ENCODE measurements at places on chromosomes 1 and 21. TPM values are rescaled to one million over a fixed set of nuclear protein-coding genes. Genes with fewer than 3 reads are reported as not detected.

The NCAM2 gene
- total RNA-seq: not detected

GRCh38 chr1:216248628-216249027, 174.6 kb downstream of the USH2A start:
- no peak for DNase-seq

GRCh38 chr1:228333739-228334115, 72.9 kb downstream of the TRIM11 start:
- DNase-seq: no peak

- DNase-seq: no peak
These were observed 10.4 kb upstream of the MRPL9 start for GRCh38 chr1:151773702-151774101.

DNA sequence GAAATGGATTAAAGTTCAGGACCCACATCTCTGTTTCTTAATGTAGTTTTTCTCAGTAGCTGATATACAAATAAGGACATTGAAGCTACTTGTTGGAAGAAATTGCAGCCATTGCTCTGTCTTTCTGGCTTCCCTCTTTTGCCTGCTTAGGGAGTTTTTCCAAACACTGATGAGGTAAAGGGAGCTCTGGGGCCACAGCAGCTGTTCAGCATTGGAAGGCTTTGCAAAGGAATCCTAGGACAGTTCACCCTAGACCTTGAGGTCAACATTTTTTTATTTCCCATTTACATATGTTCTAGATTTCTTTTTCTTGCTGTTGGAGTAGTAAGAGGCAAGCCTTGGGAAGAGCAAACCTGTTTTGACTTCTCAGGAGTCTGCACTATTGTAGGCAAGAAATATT, 126.9 kb upstream of the PLPPR5 start:
- no peak for DNase-seq

The NAXE gene
- total RNA-seq: 54.2 TPM

DNA sequence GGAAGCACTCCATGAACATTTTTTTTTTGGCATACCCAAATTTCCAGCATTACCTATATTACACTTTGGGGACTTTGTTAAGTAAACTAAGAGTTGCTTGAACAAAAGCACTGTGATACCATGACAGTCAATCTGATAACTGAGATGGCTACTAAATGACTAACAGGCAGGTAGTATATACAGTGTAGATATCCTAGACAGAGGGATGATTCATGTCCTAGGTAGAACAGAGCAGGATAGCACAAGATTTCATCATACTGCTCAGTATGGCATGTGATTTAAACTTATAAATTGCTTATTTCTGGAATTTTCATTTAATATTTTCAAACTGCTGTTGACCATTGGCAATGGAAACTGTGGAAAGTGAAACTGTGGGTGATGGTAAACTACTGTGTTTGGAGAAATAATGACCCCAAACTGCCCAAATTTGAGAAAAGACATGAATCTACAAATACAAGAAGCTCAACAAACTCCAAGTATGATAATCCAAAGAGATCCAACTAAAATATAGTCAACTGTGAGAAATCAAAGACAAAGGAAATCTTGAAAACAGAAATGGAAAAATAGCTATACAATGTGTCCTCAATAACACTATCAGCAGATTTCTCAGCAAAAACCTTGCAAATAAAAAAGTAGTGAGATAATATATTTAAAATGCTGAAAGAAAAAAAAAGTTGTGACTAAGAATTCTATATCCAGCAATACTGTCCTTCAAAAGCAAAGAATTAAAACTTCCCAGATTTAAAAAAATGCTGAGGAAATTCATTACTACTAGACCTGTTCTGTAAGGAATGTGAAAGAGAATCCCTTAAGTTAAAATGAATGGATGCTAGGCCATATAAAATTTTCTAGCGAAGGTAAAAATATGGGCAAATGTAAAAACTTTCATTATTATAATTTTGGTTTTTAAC, 410.4 kb downstream of the DUSP10 start:
- no peak for DNase-seq

- no peak for DNase-seq
These were observed 34.4 kb downstream of the INKA2 start for GRCh38 chr1:111704776-111705175.

- DNase-seq: no peak
These were observed 3.1 kb downstream of the NUAK2 start for GRCh38 chr1:205318231-205318991.

GRCh38 chr1:115748401-115749150, 19.9 kb downstream of the CASQ2 start:
- DNase-seq: no peak

DNA sequence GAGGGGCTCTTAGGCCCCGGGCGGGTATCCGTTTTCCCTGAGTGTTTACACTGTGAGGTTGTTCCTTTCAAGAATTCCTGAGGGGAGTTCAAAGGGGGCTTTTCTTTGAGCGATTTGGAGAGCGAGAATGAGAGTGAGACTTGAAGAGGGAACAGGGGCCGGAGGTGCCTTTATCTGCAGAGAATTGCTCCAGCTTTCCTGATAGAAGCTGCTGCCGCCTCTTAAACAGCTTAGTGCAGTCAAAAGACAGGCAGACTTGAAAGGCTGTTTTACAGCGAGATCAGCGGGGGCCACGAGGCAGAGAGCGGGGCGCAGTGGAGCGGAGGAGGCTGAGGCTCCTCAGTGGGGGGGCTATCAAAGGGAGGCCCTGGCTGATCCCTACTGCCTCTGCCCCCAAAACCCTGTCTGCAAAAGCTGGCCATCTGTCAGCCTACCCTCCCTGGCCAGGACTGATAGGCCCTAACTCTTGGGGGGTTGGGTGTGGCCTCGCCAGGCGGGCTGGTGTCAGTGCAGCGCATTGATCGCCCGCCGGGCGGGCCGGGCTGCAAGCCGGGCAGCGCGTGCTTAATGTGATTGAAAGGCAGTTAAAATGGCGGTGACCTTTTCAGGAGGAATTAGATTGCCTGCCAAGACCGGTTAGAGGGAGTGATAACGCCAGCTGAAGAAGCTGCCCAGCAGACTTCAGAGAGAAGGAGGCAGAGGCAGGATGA, 36.4 kb downstream of the TMEM53 start:
- no peak for DNase-seq

- DNase-seq: no peak
These were observed 1183.7 kb upstream of the PRMT6 start for GRCh38 chr1:105872817-105873216.

DNA sequence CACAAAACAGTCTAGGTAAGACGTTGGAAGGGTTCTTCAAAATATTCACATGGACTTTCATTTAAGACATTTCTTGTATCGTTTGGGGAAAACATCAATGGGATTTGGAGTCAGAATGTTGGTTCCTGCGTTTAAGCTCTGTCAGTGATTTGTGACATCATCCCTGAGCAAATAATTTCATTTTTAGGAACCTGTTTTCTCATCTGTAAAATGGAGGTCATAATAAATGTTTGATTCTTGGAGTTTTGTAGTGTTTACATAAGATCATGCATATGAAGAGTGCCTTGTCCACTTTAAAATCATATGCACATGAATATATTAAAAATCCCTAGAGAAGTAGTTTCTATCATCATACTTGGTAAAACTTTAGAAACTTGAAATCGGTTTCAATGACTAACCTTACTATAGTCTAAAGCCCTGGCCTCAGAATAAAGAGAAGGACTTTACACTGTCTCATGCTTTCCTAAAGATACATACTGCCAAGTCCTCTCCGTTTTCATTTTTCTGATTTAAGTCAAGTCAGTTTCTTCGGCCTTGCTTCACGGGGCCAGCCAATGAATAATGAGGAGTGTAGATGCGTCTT, 178.4 kb downstream of the ADSS2 start:
- no peak for DNase-seq

The TAL1 gene
- not detected for total RNA-seq

DNA sequence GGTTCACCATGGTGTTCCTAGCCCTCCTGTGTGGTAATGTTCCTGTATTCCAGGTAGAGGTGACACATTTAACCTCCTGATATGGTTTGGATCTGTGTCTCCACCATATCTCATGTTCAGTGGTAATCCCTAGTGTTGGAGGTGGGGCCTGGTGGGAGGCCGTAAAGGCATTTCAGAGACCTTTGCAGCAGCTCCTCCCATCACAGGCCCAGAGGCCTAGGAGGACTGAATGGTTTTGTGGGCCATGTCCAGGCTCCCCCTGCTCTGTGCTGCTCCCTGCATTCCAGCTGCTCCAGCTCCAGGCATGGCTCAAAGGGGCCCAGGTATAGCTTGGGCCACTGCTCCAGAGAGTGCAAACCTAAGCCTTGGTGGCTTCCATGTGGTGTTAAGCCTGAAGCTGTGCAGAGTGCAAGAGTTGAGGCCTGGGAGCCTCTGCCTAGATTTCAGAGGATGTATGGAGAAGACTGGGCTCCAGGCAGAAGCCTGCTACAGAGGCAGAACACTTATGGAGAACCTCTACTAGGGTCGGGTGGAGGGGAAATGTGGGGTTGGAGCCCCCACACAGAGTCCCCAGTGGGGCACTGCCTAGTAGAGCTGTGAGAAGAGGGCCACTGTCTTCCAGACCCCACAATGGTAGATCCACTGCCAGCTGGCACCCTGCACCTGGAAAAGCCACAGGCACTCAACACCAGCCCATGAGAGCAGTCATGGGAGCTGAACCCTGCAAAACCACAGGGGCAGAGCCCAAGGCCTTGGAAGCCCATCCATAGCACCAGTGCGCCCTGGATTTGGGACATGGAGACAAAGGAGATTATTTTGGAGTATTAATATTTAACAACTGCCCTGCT, 10.0 kb downstream of the SELENBP1 start:
- DNase-seq: no peak

DNA sequence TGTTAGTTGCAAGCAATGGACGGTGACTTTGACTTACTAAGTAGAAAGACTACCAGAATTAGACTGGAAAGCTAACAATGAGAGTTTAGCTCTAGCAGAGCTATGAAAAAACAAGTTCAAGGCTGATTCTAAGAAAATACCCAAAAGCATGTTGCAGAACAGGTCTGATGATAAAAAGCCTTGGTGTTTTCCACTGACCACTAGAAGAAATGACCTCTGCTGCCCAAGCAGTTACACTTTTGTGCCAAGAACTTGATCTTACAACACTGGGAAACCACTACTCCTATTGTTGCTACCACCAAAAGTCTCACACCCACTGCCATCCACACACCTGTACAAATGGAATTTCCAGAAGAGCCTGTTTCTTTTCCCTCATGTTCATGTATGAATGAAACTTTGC, 21.4 kb upstream of the NEK7 start:
- DNase-seq: no peak

The EDARADD gene
- total RNA-seq: 1.6 TPM

GRCh38 chr1:71390518-71390917, 309.7 kb upstream of the ZRANB2 start:
- DNase-seq: no peak

The C1QB gene
- not detected for total RNA-seq

The AGT gene
- total RNA-seq: not detected

The SEMA4A gene
- total RNA-seq: 35.3 TPM

DNA sequence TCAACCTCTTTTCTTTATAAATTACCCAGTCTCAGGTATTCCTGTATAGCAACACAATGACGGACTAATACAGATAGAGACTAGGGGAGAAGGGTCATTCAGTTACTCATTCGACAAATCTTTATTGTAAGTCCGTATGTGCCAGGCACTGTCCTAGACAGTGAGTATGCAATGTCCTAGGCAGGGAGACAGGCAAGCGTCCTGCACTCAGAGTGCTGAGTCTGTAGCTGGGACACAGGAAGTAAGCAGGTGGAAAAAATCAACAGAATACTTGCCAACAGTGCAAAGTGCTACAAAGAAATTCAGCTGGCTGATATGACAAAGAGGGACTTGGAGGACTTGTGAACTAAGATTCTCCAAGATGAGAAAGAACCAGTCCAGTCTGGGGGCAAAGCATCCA, 92.2 kb upstream of the ZBTB40 start:
- no peak for DNase-seq

GRCh38 chr21:38888991-38889561, 83.3 kb downstream of the ETS2 start:
- no peak for DNase-seq

- DNase-seq: no peak
These were observed 33.1 kb downstream of the RGS8 start for GRCh38 chr1:182651339-182651724.

DNA sequence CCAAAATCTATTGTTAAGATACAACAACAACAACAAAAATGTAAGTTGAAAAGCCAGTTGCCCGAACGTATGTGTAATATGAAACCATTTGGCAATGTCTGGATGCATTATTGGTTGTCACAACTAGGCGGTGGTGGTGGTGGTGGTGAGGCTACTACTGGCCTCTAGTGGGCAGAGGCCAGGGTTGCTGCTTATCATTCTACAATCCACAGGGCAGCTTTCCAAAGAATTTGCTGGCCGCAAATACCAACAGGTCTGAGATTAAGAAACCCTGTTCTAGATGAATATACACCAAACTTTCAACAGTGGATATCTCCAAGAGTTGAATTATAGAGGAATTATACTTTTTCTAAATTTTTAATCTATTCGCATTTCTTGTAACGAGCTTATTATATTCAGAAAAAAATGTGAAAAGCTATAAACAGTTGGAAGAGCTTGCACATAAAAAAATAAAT, 26.8 kb upstream of the ZNF697 start:
- DNase-seq: no peak

DNA sequence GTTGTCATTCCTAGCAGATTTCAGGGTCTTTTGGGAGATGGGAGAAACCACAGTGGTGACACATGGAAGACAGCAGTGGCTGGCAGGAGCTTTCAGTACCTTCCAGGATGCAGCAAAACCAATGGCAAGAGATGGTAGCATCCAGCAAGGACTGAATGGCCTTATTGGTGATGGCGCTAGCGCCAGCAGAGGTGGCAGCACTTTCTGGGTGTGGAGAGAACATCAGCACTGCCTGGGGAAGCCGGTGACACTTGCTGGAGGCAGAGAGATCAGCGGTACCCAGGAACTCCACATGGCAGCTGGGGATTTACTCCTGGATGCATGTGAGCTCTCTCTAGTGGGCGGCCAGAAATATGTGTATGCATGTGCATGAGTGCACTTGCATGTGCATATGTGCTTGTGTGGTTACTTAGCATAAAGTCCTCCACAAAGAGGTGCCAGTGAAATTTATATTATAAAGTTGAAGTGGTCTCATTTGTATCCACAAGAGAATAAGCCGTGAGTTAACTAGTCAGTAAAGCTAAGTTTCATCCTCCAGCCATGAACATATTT, 364.7 kb downstream of the LMX1A start:
- DNase-seq: no peak

The CRYZ gene
- 32.1 TPM for total RNA-seq

GRCh38 chr1:165836664-165837482, 9.5 kb downstream of the UCK2 start:
- no peak for DNase-seq

- DNase-seq: no peak
These were observed 60.4 kb downstream of the CAMK2N1 start for GRCh38 chr1:20425622-20426021.

DNA sequence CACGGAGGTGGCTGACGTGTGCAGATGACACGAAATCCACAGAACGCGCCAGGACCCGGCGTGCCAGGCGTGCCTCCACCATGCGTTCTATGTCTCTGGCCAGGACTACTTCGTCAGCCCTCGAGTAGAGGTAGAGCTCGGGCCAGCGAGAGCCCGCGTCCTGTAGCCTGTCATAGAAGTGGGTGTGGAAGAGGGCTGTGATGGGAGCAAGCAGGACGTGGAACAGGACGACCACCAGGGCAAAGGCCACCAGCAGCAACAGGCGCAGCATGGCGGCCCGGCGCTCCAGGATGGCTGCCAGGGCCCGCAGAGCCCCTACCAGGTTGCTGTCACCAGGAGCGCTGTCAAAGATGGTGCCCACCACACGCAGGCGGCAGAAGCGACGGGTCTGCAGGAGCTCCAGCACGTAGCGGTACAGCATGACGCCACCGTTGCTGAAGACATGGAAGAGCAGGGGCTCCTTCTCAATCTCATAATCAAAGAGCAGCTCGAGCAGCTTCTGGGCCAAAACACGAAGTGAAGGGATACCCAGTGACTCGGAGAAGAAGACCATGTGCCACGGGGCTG, 19.6 kb downstream of the TMEM53 start:
- no peak for DNase-seq

All from activated CD4-positive, alpha-beta T cell treated with anti-CD3 and anti-CD28 coated beads, Interleukin-2, amount 10 ng/mL, durations not matched to agents 7 days and 5 days (primary cell).